ENCODE measurements at places on chromosomes 3 and 15.

DNA sequence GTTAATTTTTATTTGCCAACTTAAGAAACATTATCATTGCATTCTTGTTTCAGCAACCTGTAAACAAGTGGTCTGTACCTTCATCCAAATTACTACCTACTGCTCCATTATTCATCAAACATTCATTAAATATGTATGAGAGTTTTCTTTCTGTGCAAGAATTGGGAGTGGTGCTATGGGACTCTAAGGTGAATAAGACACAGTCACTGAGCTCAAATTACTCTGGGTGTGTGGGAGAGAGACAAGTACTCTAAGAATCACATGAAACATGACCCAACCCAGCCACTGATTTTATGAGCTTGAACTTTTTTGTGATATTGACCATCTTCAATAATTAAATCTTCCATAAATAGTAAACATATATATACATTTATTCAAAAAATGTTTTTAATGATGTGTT is 227.2 kb upstream of the TP63 start:
- DNase-seq, result no peak

- no peak for DNase-seq
Measured at GRCh38 chr3:33426068-33426467, 14.1 kb downstream of the UBP1 start.

GRCh38 chr15:73226093-73226814 is 142.5 kb downstream of the HCN4 start:
- no peak for DNase-seq

DNA sequence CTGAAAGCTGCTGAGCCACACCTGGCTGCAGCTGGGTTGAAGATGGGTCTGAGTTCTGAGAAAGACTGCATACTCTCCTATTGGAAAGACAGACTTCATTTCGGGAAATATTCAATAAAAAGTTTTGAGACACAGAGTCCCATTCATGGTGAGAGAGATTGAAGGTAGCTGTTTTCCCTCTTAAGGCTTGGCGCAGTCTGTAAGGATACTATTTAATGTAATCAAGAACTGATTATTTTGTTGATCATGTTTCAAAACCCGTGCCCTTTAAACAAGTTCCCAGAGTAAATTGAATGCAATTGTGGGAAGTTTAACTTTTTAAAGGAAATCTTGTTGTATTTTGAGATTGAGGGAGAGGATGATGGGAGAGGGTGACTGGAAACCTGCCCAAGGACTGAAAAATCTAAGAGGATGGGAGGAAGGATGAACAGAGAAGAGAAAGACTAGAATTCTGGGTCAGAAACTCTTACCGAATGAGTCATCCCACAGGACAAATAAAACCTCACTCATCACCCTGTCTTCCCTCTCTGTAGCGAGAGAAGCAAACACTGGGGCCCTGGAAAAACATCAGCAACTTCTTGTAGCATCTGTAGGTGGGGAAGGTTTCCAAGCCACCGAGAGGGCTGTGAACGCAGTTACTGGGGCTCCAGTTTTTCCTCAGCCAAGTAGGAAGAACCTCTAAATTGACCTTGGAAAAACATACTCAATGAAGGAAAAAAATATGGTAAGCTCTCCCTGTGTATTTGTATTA is 193.2 kb upstream of the TPRG1 start:
- peak; percentile 16 for DNase-seq

DNA sequence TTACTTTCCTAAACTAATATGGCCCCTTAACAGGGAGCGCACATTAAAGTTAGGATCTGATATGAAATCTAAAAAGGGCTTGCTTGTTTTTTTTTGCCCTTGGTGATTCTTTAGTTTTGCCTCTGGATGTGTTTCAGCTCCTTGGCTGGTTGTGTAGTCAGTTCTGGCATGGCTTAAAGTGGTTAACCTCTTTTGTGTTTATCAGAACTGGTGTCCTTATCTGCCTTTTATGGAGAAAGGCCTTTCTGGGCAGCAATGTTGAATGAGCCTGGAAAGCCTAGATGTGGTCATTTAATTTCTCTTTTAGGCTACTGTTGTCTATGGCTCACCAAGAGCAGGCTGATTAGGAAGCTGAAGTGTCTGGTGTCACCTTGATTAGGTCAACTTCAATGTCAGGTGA is 254.5 kb upstream of the ROPN1 start:
- no peak for DNase-seq

DNA sequence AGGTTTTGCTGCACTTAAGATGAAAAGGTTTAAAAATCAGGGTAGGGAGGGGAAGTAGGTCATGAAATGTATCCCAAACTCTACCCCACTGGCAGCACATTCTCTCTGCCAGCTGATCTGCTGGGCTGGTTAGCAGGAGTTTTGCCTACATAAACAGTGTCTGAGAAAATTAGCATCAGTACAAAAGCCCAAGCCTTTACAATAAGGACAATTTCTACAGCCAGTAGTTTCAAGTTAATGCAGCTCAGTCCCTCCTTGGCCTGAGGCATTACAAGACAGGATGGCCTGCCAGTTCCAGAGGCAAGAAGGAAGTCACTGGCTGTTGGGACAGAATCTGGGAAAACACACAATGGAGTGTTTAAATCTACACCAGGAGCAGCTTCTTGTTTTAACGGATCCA is 32.8 kb downstream of the NCEH1 start:
- no peak for DNase-seq

DNA sequence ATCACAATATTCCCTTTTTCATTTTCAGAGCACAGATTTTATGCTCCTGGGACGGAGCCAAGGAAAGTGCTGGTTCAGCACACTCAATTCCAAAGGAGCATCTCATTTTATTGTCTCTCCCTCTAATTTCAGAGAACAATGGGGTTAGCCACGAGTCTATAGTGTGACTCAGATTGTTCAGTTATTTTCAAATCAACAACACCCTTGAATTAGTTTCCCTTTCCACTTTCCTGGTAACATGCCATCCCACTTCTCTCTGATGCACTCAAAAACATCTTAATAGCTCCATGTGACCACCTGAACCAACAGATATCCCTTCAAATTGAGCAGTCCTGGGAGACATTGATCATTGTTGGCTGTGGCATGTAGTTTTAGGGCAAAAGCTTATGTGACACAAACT is 389.7 kb upstream of the MDFIC2 start:
- DNase-seq, result no peak

- no peak for DNase-seq
Measured at GRCh38 chr3:46252980-46253379, 10.7 kb downstream of the CCR3 start.

DNA sequence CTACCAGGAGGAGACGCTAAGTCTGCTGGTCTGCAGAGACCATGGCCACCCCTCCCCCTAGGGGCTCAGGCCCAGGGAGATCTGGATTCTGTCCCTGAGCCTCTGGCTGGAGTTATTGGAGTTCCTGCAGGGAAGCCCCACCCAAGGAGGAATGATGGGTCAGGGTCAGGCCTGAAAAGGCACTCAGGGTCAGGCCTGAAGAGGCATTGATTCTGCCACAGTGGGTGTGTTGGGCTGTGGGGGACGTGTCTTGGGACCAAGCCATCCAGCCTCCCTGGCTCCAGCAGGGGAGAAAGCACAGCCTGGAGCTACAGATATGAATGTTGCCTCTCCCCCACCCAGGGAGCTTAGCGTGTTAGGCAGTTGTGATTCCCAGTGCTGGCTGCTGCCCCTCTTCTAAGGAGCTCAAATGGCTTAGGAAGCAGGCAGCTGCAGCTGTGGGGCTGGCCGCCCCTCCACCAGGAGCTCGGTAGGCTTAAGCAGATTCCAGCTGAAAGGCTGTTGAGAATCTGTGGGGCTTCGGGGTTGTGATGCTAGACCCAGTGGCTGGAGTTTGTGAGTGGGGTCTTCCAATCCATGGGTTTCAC is 176.7 kb downstream of the CHL1 start:
- DNase-seq, result no peak

DNA sequence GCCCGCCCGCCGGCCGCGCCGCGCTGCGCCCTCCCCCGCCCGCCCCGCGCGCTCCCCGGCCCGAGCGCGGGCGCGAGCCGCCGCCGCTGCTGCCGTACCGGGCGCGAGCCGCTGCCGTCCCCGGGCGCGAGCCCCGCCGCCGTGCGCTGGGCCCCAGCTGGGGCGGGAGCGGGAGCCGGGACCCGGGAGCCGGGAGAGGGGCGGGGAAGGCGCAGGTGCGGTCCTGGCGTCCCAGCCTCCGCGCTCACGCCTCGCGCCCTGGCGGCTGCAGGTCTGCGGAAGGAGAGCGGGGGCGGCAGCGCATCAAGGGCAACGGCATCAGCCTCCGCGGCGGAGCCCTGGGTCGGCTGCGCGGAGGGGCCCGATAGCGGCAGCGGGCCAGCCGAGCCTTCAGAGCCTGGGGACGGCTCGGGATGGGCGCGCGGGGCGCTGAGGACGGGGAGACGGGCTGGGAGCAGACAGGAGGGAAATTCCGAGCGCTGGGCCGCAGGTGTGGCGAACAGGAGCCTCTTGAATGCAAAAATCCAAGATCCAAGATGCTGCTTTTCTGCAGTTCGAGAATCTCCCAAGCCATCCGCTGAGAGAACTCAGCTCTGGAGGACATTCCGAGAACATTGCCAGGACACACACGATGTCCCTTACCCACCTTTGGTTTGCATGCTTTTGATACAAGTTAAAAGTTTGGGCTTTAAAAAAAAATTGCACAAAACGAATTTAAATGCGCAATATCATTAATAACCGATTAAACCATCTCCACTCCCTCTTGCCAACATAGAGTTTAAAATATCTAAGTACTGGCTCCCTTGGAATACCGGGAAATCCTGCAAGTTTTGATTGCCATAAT is 251.1 kb downstream of the TJP1 start:
- DNase-seq, result no peak

GRCh38 chr3:63900459-63900858 is 11.7 kb downstream of the SCAANT1 start:
- DNase-seq, result no peak

DNA sequence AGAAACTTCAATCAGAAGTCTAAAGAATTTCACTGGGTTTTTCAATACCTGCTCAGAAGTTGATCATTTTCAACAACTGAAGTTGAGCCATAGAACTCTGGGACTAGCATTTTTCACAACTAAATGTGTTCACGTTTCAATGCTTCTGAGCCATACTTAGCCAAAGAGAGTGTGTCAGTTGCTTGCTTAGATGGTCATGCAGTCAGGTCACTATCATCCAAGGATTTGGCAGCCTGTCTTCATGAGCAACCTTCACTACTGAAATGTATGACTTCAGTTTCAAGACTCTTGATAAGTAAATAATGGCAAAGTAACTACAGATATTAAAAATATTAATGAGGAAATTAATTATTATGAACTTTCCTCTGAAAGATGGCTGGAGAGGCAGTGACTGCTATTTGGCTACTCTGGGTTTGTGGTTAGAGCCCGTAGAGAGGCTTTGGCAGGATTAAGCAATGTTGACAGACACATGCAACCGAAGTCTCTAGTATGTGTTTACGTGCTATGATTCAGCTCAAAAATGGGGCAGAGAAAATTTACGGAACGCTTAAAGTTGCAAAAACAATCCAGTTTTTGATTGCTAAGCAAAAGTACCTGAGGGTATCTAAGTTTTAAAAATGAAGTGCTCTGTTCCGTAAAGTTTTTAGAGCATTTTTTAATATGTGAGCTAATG is 133.8 kb downstream of the GMNC start:
- no peak for DNase-seq

DNA sequence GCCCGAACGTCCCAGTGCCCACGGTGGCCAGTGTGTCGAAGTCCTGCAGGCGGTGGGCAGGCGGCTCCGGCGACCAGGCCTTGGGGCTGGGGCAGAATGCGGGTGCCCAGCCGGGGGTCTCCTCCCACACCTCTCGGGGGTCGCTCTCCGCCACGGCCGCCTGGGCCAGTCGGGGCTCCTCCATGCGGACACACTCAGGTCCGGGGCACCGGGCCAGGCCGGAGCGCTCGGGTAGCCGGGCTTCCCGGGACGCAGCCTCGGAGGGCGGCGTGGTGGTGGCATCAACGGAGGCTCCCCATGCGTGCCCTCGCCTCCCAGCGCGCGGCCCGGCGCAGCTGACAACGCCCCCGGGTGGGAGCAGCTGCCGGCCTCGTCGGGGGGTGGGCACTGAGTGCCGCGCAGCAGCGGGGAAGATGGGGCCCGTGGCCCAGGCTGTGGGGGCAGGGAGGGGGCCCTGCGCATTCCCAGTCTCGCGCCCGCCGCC is 30.1 kb upstream of the CERS3 start:
- DNase-seq, result no peak

DNA sequence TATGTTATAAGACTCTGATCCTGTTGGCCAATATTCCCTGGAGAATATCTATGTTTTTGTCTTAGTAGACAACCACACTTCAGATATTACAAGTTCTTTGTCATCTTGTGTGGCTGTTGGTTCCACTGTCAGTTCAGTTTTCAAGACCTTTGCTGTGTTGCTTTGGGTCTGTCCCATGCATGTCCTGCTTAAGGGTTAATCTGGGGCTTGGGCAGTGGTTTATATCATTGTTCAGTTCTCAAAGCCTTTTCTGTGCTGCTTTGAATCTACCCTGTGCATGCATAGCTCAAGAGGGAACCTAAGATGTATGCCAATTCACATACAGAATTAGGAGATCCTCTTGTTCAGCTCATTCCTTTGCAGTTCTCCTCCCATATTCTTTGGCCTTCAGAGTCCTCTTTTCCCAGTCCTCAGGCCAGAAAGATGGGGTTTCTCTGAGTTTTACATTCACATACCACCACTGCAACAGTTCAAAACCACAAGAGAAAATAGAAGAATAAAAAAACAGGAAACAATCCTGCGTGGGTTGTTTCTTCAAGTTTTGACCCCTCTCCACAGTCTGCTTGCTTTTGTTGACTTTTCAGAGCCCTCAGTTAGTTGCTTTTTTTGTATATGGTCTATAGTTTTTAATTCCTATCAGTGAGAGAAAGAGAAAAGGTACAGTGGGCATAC is 21.6 kb downstream of the BUB1B start:
- DNase-seq, result no peak

- DNase-seq, result no peak
Measured at GRCh38 chr15:96092186-96092585, 238.3 kb upstream of the NR2F2 start.

- no peak for DNase-seq
Measured at GRCh38 chr3:54134713-54135112, 12.4 kb downstream of the CACNA2D3 start.

DNA sequence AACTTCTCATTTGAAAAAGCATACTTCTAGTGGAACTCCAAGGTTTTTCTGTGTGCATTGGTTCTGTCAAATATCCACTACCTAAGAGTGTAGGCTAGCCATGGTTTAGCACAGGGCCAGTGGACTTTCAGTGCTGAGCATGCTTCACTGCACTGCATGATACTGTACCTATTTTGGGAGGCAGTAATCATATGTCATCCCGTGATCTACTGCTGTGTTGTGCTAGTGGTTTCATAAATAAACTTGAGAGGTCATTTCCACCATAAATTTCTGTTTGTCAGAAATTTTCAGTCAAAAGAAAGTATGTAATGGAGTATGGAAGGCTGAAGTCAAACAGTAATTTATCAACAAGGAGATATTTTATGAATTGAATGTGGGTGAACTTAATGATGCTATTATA is 203.6 kb downstream of the ROBO1 start:
- no peak for DNase-seq

All from fibroblast of the conjunctiva (primary cell).